ENCODE measurements at places on chromosomes 6 and 20.

DNA sequence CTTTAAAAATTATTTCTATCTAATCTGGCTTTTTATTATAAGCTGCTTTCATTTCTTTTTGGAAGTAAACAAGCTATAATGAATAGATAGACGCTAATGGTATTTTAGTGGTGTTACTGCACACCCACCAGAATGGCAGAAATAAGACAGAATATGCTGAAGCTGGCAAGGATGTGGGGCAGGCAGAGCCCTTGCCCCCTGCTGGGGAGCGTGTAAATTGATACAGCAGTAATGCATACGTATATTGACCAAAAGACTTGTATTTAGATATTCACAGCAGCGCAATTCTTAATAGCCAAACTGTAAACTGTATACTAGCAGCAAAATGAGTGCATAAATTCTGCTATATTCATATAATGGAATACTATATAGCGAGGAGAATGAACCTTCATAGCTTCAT lies 35.3 kb downstream of the TMEM181 start:
- H3K36me3 ChIP-seq = peaks cover 52% of the 10 kb centered on the region
- no peak overlapping the region for H3K4me3 ChIP-seq
- no peaks in the 10 kb centered on the region for H3K4me1 ChIP-seq
- no peak overlapping the region for H3K27ac ChIP-seq

GRCh38 chr6:16078064-16078463 lies 50.8 kb upstream of the MYLIP start:
- no peaks in the 10 kb centered on the region for H3K4me1 ChIP-seq
- no peaks in the 10 kb centered on the region for H3K36me3 ChIP-seq
- H3K27me3 ChIP-seq = no peaks in the 10 kb centered on the region
- no peak overlapping the region for H3K4me3 ChIP-seq
- DNase-seq = no peak
- H3K27ac ChIP-seq = no peak overlapping the region

DNA sequence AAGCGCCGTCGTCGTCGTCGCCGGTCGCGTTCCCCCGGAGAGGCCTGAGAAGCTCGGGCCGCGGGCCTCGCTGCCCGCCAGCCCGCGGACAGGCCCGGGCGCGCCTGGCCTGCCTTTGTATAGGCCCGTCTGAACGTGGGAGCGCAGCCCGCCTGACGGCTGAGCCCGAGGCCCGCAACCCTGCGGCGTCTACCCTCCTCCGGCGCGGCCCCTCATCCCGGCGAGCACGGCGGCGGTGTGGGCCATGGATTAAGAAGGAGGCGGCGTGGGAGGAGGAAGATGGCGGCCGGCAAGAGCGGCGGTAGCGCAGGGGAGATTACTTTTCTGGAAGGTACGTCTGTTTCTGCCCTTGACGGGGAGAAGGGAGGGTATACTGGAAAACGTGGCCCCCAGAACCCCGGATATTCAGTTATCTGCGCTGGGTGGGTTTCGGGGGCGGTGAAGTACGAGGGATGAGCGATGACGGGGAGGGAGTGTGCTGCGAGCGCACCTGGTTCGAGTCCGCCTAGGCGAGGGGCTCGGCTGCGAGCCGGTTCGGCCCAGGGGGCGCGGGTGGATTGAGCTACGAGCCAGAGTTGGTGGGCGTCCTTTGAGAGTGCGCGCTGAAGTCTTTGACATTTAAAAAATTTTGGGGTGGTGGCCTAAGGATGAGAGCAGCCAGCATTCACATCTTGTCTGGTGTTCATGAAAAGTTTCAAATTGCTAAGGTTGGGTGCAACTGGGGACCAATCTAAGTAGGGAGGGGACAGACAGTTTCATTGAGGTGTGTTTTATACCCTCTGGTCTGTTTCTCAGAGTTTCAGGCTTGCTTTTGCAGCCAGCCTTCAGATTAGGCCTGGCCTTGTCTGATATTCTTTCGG lies 796 bp downstream of the SENP6 start:
- DNase-seq = peak; percentile 74
- H3K36me3 ChIP-seq = no peaks in the 10 kb centered on the region
- H3K27me3 ChIP-seq = no peaks in the 10 kb centered on the region

DNA sequence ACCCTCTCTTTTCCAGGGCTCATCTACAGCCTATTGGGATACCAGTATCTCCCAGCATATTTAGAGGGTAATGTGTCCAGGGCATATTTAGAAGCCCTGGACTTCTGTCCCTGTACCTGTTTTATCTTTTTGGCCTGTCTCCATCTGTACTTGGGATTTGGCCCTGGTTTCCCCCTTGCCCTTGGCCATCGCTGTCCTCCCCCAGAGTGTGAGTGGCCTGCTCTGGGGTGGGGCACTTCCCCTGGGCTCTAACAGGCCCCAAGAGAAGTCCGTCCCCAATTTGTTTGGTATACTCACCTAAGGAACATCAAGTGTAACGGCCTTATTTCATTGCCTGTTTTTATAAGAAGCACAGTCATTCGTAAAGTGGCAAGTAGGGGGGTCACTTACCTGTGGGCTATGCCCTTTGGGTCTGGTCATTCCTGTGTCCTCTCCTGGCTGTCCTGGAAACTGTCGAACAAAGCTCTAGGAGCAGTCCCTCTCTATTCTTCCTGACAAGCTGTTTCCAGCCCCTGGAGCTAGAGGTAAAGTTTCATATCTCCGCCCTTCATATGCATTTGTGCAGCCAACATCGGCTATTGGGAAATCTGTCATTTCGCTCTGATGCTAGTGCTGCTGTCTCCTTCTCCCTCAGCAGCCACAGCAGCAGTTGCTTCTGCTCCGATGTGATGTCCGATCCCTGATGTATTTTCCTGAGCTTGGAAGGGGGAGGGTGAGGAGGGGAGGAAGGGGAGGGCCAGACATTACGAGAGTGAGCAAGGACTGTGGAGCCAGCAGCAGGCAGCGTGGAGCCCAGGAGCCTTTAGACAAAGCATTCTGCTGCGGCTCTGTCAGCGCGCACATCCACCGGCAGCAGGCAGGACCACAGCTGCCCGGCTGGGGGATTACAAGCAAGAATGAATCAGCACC lies 83.4 kb downstream of the TCP11 start:
- H3K4me3 ChIP-seq = no peak overlapping the region
- peaks cover 4% of the 10 kb centered on the region for H3K36me3 ChIP-seq
- no peak overlapping the region for H3K27ac ChIP-seq
- peaks cover 23% of the 10 kb centered on the region for H3K4me1 ChIP-seq

DNA sequence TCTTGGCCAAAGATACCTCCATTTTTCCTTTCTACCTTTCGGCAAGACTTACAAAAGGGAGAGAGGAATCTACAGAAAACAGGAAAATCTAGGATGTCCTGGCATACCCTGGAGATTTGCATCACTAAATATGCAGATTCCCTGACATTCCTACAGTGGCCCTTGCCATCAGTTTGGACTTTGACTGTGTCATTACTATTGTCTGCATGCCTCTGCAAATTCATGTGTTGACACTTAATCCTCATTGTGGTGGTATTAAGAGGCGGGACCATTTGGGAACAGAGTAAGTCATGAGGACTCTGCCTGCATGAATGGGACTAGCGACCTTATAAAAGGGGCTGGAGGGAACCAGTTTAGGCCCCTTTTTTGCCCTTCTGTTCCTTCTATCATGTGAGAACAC lies 50.5 kb upstream of the DTNBP1 start:
- no peaks in the 10 kb centered on the region for H3K4me1 ChIP-seq
- no peak for DNase-seq
- no peaks in the 10 kb centered on the region for H3K36me3 ChIP-seq
- no peak overlapping the region for H3K27ac ChIP-seq
- no peaks in the 10 kb centered on the region for H3K27me3 ChIP-seq

- no peak overlapping the region for H3K4me3 ChIP-seq
- no peaks in the 10 kb centered on the region for H3K27me3 ChIP-seq
- no peak for DNase-seq
- H3K36me3 ChIP-seq = no peaks in the 10 kb centered on the region
These were observed 721.1 kb downstream of the TENT5A start for GRCh38 chr6:81031416-81031815.

DNA sequence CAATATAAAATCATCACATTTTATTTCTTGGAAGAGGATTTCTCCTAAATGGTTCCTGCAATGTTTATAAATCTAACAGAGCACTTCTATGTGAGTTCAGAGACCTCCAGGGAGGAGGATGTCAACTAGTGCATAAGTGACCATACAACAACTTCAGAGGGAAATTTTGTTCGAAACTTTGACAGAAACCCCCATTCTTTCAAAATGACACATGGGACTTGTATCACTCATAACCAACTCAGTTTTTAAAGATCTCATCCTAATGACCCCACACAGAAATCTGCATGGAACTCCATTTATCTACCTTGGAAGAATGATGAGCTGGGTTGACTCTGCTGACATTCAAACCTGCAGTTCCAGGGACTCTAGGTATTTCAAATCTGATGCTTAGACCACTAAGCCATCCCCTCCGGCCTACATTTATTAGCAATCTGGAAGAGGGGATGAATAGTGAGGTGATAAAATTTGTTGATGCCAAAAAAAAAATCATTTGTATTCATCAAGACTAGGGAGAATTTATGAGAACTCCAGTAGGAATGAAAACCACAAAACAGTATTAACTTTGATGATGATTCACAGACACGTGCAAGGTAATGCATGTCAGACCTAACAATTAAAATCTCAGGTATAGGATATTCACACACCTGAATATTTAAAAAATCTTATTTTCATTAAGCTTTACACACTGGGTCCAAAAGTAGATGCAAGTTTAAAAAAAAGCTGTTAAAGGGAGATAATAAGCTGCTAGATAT lies 153.0 kb downstream of the REV3L start:
- DNase-seq = no peak
- H3K27ac ChIP-seq = no peak overlapping the region
- H3K27me3 ChIP-seq = no peaks in the 10 kb centered on the region
- H3K36me3 ChIP-seq = peaks cover 44% of the 10 kb centered on the region

DNA sequence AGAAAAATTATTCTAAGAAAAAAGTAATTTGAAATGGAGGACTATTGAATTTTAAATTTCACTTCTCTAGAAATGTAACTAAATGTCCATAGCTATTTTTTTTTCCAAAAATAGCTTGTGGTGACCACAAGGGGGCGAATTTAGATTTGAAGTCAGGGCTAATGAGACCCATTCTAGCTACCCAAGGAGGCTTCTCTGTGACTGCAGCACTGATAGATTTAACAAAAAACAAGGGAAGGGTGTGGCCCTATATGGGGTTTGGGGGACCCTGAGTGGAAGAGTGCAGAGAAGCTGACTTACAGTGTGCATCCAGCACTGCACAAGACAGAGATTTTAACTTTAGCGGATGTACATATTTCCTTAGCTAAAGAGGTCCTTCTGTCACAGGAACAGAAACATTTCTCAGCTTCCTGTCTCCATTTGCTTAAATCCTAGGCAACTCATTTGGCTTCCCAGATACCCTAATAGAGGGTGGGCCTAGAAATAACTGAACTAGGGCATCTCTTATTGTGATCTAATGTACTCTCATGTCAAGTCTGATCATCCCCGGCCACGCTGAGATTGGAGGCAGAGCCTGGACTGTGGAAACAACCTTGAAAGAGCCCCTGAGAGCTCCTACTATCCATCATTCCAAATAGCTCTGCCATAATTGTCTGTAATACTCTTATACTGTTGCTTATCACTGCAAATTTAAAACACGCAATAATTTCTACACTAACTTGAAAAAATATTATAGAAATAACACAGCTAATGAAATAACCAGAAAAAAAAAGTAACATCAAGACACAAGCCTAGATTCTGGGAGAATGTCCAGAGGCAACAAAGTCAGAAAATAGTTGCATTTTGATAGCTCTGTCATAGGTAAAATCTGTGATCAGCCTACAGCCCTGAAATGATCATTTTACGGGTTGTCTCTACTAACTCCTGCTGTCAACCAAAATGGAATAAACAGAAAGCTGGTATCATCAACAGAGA lies 93.6 kb downstream of the SNAP91 start:
- no peaks in the 10 kb centered on the region for H3K27me3 ChIP-seq
- no peak for DNase-seq
- no peak overlapping the region for H3K27ac ChIP-seq

GRCh38 chr6:108116546-108117426 lies 42.2 kb upstream of the OSTM1 start:
- no peaks in the 10 kb centered on the region for H3K36me3 ChIP-seq
- DNase-seq = no peak
- peaks cover 19% of the 10 kb centered on the region for H3K4me1 ChIP-seq

- H3K36me3 ChIP-seq = no peaks in the 10 kb centered on the region
- peaks cover 14% of the 10 kb centered on the region for H3K27me3 ChIP-seq
- no peak overlapping the region for H3K4me3 ChIP-seq
These were observed 39.2 kb downstream of the MUC22 start for GRCh38 chr6:31049518-31049917.

Measured in osteoblast (primary cell).